ENCODE measurements at places on chromosomes 1 and 21.

GRCh38 chr1:161304927-161305866, 4.6 kb downstream of the MPZ start:
- DNase-seq, result no peak

DNA sequence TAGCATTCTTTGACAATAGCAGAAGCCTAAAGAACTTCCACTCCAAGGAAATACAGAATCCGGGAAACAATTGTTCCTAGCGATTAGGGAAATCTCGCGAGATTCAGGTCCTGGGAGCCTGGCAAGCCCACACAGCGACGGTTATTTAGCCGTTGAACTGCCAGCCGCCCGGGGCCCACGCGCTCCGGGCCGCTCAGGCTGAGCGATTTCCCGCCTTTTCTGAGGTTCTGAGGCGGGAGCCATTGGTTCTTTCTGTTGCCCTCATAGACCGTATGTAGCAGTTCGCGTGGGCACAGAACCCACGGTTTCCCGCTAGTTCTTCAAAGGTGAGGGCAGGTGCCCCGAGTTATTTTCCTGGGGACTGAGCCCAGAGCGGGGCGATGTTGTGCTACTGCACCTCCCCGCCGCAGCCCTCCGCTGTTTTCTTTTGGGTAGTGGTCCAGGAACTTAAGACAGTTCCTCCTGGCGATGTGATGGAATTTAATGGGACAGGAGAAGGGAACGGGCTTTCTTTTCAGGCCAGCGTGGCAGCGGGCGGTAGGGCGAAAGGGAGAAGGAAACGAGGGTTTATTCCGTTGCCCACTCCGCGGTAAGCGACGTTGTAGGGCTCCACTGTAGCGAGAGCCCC, at the start of gene SYCP1:
TSS of gene SYCP1 (plus strand) at position 171 of the 628 bp plus-strand sequence. CDS start 602 bp downstream, outside the sequence.
- DNase-seq, result no peak

- DNase-seq, result no peak
These were observed 191.6 kb downstream of the PTPRC start for GRCh38 chr1:198830412-198830811.

- DNase-seq, result no peak
These were observed 3.3 kb downstream of the PTPRC start for GRCh38 chr1:198641966-198642668.

DNA sequence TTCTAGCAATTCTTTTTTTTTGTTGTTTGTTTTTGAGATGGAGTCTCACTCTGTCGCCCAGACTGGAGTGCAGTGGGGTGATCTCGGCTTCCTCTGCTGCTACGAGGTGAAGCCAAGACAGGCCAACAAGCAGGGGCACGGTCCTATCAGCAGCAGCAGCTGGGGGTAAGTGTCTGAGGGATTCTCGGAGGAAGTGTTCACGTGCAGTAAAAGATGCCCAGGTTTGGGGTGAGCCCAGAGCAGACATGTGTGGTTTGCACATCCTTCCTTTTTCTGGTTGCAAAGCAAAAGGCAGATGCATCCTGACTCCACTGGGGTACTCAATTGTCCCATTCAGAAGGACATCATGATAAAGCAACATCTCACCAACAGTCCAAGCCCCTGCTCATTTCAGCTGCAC, 27.7 kb downstream of the PIGP start:
- no peak for DNase-seq

DNA sequence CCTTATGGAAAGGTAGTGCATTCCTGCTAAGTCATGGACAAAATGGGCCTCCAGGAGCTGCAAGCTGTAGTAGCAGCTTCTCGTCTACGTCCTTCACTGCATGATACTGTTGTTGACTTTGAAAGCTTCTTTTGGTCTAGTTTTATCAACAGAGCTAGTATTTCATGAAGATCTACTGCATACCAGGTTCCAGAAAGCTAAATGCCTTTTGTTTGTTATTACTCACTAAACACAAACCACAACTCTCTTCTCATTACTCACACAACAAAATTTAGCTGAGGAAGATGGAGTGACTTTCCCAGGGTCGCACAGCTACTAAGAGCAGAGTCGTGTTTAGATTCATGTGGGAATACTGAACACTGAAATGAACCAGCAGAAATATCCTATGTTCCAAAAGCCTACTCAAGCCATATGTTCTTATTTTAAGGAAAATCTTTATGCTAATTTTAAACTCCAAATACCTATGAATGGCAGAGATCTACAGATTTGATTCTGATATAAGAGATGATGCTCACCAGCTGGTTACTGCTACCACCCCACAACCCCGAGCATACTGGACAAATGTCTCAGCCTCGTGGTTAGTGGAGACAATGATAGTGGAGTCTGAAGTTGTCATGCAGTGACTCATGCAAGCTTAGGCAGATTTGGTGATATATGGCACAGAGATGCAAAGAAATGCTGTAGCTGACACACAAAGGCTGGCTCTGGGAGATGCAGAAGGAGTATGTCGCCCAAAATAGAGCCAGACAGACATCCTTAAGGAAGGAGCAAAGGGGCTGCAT, 20.6 kb downstream of the PGBD2 start:
- DNase-seq, result no peak

DNA sequence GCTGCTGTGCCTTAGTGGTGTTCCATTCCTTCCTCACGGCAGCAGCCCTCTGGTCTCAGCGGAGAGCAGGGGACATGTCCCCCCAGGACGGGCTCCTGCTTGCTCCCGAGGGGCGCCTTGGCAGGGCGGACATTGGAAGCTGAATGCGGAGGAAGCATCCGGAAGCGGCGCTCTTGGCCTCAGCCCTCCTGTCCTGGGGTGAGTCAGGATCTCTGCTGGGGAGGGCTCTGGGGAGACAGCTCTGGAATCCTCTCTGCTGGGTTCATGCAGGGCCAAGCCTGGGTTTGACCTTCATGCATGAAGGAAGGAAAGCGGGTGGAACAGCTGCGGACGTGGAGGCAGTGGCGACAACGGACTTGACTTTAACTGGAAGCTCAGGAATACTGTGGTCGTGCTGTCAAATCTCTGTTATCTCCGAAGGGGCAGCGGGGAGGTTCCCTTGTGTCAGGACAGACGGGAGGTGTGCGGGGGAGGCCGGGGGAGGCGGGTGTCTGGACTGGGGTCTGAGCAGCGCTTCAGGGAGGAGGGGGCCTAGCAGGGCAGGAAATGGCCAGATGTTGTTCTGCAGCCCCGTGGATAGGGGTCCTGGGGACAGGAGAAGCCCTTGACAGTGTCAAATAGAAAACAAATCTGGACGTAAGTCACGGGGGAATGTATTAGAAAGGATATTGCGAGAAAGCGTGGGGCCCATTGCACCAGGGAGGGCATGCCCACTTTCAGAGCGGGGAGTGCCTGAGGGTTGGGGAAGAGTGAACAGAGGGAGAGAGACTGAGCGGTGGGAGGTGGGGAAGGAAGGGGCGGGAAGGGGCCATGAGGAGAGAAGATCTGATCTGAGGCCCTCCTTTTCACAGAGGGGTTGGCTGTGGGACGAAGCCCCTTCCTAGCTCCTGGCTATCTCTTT, 26.6 kb downstream of the CRYAA start:
- no peak for DNase-seq

- peak; percentile 43 for DNase-seq
These were observed 6.7 kb downstream of the LMO4 start for GRCh38 chr1:87335175-87335884.

DNA sequence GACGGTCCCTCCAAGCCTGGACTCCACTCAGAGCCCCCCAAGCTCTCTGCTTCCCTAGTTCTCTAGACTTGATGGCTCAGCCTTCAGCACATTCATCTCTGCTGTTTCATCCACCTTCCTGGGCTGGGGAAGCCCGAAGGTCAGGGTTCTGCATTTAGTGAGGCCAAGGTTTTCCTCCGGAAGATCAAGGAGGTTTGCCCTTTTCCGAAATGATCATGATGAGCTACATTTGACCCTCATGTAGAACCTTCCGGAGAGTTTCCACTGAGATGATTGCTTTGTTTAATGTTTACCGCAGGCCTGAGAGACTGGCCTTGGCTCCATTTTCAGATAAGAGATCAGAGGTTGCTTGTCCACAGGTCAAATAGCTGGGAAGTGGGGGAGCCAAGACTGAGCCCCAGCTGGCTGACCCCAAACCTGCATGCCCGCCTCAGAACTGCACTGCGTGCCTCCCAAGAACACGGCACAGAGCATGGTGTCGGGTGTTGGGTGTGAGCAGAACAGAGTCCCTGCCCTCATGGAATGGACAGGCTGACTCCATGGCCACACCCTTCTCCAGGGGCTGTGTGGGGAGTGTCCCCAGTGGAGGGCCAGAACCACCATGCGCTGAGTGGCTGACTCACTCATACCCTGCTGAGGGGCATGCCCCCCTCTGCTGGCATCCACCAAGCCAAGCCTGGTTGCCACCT, 200.8 kb upstream of the TMEM51 start:
- no peak for DNase-seq

GRCh38 chr1:112599477-112599876, 19.5 kb downstream of the ST7L start:
- no peak for DNase-seq

- no peak for DNase-seq
These were observed 450.6 kb downstream of the TTLL7 start for GRCh38 chr1:83548311-83548710.

- no peak for DNase-seq
These were observed 219.6 kb downstream of the LTN1 start for GRCh38 chr21:28773036-28773435.

DNA sequence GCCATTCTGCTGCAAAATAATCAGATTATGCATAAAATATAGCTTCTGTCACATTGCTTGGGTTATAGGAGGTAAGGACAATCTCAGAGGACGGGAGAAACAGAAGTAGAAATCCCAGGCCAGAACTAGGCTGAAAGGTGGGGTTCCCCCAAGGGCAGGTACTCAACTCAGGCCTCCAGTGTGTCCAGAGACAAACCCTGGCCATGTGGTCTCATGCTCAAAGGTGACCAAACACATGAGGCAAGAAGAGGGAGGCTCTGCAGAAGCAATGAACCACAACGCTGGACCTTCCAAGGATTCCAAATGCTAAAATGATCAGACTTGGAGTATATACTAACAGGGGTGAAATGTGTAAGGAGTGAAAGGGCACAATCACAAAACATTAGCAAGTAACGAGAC, 103.8 kb downstream of the DMRTB1 start:
- no peak for DNase-seq

GRCh38 chr1:235416662-235417049, 49.4 kb downstream of the TBCE start:
- peak; percentile 54 for DNase-seq

GRCh38 chr1:247291833-247292561, 36.1 kb downstream of the VN1R5 start:
- DNase-seq, result no peak

GRCh38 chr21:14678973-14679574, 133.0 kb upstream of the SAMSN1 start:
- DNase-seq, result no peak

DNA sequence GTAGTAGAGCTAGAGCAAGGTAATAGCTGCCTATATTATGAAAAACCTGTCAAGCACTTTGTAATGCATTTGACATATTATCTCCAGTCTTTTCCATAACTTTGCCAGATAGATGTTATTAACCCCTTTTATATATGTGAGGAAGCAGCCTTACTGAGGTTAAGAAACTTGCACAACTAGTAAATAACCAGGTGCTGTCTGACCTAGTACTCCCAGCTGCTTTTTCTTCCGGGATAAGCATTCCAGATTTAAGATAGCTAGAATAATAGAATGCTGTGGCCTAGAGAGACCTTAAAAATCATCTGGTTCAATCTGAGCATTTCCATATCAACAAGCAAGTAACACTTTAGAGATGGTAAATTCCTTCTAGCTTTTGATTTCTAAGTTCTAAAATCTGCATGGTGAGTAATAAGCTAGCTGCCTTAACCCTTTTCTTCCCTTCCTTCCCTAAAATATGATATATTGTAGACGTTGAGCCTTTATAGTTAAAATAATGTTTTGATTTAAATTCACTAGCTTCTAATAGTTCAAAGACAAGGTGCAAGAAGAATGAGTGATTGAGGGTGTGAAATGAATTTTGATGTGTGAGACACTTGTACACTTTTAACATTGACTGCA, 1.8 kb downstream of the SH3GLB1 start:
- no peak for DNase-seq

DNA sequence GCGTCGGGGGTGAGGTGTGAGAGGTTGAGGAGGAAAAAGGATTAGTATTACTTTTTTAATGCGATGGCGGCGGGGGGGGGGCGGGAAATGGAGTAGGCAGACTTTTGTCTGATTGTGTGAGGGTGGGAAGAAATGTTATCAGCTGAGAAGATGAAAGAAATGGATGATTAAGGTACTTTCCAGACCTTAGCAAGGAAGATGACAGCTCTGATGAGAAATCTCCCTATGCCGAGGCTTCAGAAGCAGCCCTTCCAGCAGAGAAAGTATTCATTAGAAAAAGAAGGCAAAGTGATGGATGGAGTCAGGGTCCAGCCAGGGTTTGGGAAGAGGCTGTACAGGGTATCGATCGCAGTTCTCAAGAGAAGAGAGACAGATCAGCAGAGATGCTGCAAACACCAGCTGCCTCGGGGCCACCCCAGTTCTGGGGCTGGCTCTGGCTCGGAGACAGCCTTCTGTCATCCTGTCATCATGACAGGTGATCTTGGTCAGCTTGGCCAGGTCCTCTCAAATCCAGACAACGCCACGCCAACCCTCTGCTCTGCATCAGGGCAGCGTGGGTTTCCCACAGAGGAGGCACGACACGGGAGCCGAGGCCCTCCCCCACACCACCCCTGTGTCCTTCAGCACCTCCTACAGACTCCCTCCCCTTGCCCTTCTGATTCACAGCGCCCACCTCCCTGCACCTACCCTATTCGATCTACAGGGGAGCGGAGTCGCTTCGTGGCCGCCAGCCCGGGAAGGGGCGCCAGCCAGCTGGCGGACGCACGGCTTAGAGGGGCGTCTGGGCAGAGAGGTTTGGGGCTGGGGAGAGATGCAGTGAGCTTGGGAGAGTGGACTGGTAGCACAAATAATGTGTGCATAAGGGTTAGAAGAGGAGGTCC, 674 bp upstream of the ATXN7L2 start:
- DNase-seq, result no peak

DNA sequence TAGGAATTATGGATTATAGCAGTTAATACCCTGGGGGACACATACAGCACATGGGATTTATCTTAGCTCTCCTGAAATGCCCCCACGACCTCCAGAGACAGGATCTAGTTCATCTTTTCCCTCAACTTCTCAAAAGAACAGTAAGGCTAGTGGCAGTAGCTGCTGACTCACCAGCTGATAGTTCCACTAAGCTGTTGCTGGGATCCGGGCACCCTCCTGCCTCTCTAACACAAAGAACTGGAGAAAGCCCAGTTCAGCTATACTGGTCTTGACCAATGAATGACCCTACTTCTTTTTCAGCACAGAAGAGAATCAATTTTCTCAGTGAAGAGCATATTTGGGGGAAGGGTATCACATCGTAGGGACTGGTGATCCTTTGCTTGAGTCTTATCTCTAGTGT, 84.1 kb downstream of the PGBD5 start:
- no peak for DNase-seq

GRCh38 chr21:45989355-45990048, 7.9 kb downstream of the COL6A1 start:
- DNase-seq, result no peak

DNA sequence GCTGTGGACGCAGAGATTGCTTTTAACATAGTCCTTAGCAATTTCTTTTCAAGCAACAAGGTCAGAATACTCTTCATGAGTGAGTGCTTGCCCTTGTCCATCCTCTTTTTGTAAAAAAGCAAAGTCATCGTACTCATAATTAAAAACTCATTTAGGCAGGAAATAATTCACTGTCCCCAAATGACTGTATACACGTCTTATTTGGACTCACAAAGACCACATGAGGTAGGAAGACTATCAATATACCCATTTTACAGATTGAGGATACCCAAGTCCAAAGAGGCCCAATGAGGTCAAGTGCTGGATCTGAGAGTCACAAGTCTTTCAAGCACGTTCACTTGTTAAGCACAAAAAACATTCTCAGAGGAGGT, 13.2 kb downstream of the ITPKB start:
- DNase-seq, result no peak
